T-helper 9 cell (primary cell): ENCODE measurements at places on chromosomes 7 and 10.

GRCh38 chr10:61901829-61902444 lies 438 bp downstream of the ARID5B start:
- no peak for DNase-seq

DNA sequence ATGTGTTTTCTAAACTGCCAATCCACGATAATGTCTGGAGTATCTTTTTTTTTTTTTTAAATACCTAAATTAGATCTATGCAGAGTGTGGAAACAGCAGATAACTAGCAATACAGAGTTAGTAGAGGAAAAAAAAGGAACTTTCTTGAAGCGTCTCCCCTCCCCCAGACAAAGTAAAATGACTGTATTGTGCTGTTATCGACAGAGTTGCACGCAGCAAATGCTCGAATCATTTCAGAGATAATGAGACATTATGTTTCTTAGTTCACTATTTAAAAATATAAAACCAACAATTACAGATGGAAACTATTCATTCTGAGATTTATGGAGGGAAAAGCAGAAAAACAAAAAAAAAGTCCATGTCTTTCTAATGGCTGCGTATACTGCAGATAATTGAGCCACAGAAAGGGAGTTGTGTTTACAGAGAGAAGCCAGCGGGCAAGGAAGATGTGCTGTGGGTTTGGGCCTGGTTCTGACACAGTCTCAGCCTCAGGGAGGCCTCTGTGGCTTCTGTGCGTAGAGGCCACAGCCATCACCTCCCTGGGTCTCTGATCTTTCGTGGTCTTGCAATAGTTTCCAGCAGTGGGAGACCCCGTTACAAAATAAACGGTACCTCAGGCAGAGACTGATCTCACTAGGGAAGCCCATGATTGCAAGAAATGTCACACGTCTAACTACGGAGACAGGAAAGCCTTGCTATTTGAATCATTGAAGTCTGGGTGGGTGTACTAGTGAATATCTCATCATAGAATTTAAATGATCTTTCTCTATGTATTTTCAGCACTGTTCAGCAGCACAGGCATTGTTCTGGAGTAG lies 19.1 kb upstream of the KLF6 start:
- peak; percentile 49 for DNase-seq

DNA sequence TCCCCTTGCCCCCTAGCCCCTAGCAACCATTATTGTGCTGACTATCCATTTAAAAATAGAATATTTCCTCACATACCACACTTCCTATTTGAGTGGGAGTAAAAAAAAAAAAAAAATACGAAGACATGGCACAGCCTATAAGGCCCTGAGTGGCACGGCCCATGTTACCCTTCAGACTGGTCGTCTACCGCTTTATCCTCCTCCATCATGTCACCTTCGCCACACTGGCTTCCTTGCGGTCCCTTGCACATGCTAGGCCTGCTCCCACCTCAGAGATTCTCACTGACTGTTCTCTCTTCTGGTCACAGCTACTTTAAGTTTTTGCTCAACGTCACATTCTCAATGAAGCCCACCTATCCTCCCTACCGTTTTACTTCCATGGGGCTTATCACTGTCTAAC lies 130.3 kb downstream of the ATE1 start:
- no peak for DNase-seq

- DNase-seq: no peak
Measured at GRCh38 chr7:150417863-150418262, 32.6 kb upstream of the GIMAP8 start.
